ENCODE measurements at places on chromosomes 11 and 22.

GRCh38 chr11:10360835-10361234 lies 56.0 kb downstream of the ADM start:
- DNase-seq = no peak

- no peak for DNase-seq
Observed at GRCh38 chr11:17014321-17014832, at the start of gene PLEKHA7. Gene PLEKHA7 (minus strand): TSS chr11:17014414. CDS start chr11:17014401, 13 bp downstream.

DNA sequence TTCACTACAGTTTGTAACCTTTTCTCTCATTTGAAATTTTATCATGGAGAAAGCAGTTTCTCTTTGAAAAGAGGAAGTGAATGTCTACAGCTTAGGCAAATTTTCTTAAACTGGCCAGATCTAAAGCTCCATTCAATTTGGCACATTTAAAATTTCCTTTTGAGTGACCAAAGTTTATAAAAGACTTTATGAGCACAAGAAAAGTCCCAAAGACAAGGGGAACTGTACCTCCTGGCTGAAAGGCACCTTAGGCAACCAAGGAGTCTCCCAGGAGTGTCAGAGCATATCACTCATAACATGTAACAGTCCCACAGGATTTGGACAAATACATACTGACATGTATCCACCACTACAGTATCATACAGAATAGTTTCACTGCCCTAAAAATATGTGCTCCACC lies 41.3 kb downstream of the NARS2 start:
- DNase-seq = no peak

DNA sequence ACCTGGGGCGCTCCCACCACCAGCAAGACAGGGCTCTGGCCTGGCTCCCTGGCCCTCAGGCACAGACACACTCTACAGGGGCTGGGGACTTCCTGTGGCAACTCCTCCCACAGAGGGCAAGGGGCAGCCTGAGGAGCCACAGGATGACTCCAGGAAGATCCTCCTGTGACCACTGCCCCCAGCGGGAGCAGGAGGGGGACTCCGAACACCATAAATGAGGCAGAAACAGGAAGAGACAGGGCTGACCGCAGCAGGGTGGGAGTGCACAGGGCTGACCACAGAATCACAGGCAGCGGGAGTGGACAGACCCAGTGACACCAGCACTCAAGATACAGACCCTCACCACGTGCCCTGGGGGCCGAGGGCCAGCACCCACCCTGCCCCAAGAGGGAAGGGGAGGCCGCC lies 10.8 kb downstream of the ARAP1 start:
- DNase-seq = no peak

GRCh38 chr11:62179995-62180394 lies 10.0 kb upstream of the SCGB1D1 start:
- DNase-seq = peak; percentile 96
